HEK293T (cell line): ENCODE measurements at places on chromosomes 3 and 15.

GRCh38 chr15:61253186-61253585 lies 24.1 kb upstream of the RORA start:
- no peak for DNase-seq

DNA sequence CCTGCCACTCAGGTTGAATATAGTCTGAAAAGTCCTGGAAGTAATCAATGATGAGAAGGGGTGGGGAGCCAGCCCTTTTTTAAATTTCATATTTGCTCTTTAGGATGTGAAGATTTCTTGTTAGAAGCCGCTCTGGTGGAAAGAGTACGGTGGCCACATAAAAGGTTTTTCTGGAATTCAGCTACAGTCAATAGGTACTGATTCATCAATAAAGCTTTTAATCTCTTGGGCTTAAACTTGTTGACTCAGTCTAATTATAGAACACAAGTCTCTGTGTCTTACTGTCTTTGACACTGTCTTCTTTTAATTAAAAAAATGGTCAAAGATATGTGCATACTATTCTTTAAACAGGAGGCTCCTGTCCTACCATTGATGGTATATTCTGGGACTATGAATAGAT lies 99.9 kb upstream of the TP63 start:
- DNase-seq, result no peak

DNA sequence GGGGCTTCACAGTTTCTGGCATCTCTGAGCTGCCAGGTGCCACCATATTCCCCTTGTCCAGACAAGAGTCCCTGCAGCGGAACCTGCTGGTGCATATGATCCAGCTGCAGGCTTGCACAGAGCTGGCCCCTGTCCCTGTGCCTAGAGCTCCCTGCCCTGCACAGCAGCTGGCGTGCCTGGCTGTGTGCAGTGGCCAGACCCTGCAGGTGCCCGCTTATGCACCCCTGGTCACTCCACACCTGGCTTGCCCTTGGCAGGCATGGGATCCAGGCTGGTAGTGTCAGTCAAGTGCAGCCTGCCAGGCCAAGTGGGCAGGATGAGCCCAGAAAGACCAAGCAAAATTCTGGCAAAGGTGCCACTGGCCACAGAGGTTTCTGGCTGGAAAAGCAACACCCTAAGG lies 88.6 kb upstream of the TTBK2 start:
- no peak for DNase-seq

DNA sequence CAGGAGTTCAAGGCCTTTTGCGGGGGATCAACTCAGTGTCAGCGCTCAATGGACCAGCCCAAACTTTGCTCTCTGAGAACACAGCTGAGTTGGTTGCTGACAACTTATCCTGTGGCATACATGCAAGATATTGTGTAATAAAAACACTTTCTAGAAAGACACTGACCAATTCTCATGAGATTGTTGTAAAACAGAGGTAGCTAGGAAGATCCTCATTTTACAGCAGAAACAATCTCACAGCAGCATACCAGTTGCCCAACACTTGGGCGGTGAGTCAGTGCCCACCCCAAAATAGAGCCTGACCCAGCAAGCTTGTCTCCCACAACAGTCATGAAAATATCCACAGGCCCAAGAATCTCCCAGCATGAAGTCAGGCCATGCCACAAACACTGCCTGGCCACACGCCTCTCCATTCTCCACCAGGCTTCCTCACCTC lies 18.2 kb downstream of the KLHL6 start:
- DNase-seq, result no peak

GRCh38 chr15:68497206-68497910 lies 65.4 kb upstream of the ITGA11 start:
- no peak for DNase-seq

DNA sequence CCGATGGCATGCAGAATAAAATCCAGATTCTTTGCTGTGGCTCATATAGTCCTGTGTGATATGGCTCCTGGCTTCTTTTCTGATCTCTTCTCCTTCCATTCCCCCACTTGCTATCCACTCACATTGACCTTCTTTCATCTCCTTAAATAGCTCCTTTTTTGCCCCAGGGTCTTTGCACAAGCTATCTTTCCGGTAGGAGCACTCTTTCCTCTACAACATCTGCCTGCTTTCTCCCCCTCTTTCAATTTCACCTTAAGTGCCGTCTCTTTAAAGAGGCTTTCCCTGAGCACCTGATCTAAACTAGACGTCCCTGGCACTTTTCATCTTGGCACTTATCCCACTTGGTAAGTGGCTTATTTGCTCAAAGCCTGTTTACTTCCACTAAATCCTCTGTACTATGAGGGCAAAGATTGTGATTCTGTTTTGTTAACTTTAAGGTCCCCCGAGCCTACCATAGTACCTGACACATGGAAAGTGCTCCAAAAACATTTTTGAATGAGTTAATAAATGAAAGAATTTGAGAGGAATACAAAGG lies 323.3 kb upstream of the TLE3 start:
- no peak for DNase-seq

GRCh38 chr15:53861792-53862191 lies 102.3 kb upstream of the WDR72 start:
- no peak for DNase-seq

DNA sequence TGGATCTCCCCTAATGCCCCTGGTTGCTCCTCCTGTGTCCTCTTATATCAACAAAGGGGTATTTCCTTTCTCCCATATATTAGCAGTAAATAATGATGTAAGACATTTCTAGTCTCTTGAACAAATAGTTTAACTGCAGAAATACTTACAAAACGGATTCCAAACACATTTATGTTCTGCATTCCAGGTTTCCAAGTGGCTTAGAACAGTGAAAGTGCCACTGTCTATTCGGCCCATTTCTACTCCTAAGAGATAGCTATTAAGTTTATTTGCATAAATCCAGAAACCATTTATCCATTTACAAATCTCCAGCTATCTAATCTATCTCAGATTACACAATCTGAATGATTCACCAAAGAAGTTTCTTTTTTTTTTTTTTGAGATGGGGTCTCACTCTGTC lies 55.8 kb upstream of the FRMD4B start:
- DNase-seq, result no peak

- no peak for DNase-seq
Measured at GRCh38 chr3:45781271-45781670, 15.1 kb downstream of the SLC6A20 start.

DNA sequence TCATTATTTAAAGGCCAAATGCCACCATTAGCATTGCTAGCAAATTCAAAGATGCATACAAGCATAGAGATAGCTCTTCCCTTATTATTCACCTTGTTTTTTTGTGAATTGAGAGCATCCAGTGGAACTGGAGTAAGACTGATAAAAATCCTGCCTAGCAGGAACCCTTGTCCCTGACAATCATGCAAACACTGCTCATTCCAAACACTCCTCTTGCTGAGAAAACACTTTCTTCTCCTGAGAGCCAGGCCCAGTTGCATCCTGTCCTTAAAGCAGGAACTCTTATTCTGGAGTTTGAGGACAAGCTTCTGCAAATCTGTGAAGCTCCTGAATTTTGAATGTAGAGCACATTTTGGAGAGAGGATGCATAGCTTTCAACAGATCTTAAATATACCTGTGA lies 49.3 kb upstream of the KCNMB2 start:
- no peak for DNase-seq

GRCh38 chr3:81951106-81951505 lies 189.7 kb upstream of the GBE1 start:
- no peak for DNase-seq

GRCh38 chr3:61146010-61146890 lies 105.0 kb downstream of the FHIT start:
- no peak for DNase-seq

DNA sequence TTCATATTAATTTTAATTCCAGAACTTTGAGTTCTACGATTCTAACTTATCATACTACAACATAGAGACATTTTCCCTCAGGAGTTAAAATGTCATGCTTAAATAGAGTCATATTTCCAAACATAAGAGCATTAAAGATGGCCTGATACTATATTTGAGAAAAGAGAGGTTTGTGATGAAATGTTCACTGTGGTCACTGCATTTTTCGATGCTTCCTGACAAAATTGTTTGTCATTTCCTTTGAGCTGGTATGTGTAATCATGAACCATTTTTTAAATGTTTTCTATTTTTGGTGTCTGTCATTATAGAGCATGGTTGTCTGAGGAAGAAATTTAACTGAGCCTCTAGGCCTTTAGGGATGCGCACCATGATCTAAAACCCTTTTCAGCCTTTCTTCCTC lies 721.4 kb upstream of the NR2F2 start:
- DNase-seq, result no peak

DNA sequence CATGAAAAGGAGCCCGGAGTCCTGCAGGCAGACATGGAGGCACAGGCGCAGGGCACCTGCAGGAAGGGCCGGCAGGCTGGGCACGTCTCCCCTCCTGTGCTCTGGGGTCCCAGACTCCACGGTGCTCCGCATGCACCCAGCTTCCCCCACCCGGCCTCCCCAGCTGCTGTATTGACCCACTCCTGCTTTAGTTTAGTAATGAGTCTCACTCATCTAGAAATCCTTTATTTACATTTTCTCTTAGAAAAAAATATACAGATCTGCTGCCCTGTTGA lies 8.5 kb downstream of the MESP2 start:
- DNase-seq, result no peak

- no peak for DNase-seq
Measured at GRCh38 chr3:172138792-172139507, 99.6 kb downstream of the FNDC3B start.

- DNase-seq, result no peak
Measured at GRCh38 chr3:80492162-80492561, 724.4 kb upstream of the ROBO1 start.

DNA sequence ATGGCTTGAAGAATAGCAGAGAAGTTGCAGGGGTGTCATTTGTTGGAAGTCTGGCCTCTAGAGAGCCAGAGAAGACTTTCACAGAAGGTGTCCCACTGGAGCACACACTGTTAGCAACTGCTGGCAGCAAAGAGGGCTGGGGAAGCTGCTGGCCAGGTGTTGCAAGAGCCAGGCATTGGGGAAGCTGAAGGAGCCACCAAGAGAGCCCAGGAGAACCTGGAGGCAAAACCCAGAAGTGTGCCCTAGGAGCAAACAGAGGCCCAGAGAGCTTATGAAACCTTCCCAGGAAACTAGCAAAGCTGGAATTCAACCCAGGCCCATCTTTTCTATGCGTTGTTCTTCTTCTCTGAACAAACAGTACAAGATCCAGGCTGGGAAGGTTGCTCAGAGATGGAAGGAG lies 132.7 kb upstream of the TRIM42 start:
- no peak for DNase-seq

- DNase-seq, result no peak
Measured at GRCh38 chr3:10309736-10310135, 11.2 kb downstream of the SEC13 start.

DNA sequence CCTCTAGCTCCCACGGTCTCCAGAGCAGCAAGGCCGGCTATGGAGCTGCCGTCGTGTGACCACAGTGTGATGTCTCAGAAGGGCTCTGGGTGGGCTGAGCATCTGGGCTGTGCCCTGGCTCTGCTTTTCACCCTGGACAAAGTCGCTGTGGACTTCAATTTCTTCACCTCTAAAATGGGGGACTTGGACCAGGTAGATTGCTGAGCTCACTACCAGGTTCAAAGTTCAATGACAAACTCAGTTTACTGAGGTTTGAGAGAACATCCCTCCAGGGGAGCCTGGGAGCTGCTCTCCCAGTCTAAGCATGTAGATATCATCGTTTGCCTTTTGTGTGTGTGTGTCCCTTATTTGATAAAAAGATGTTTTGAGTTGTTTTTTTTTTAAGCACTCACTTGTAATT lies 25.1 kb downstream of the RLBP1 start:
- no peak for DNase-seq

DNA sequence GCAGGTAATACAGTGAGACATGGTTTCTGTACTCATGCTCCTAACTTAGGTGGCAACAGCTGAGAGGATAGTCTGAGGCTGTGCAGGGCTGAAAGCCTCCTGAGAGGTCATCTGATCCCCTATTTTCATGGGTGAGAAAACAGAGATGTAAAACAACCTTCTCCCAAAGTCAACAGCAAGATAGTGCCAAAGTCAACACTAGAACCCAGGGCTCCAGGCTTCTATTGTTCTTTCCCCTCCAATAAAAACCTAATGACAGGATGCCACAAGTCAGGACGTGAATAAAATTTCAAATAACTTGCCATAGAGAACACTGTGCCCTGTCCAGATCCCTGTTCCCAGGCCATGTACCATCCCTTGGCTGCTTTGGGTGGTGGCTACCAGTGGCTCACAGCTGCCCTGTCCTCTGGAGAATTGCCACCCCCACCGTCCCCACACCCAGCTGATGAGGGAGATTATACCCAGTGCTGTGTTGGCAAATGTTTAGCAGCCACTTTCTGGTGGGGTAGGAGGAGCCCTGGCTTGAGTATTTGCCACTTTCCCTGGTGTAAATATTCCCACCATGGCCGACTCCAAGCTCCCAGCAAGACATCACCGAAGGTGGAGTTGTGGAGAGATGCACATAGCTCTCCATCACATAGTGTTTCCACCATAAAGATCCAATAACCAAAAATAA lies 54.8 kb downstream of the SRGAP3 start:
- DNase-seq, result no peak

DNA sequence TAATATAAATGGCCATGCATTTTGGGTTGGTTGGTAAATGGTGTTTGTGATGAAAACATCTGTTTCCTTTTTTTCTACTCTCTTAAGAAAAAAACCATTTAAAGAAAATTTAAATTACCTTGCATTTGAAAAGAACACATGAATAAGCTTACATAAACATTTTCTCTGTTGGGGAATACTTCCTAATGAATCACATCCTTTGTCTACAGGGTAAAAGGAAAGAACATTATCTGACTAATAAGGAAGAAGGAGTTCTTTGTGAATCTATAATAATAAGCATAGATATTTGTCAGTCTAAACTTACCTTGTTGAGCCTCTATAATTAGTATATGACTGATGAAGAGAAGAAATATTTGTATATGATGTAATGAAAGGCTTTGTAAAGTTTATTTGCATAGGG lies 254.1 kb upstream of the ZNF717 start:
- no peak for DNase-seq

DNA sequence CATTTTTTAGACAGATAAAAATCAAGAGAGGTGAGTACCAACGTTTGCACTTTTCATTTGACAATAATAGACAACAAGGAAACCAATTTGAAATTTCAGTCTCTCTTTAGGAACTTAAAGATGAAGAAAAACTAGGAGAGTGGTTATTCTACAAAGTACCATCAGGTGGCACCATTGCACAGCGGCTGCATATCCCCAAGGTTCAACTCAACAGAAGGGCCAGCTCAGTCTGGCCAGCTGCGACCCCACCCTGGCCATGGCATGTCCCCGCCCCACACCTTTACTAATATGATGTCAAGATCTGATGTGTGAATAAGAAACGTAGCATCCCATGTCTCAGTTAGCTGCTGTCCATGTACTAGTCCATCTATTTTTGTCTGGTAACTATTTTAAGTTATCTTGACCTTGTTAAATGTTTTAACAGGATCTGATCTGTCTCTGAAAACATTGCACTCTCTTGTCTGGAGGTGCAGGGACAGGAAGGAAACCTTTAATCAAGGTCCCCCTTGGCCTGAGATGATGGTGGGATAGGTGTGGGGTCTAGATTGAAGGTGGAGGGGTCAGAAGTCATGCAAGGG lies 35.5 kb upstream of the CGNL1 start:
- peak; percentile 39 for DNase-seq

- DNase-seq, result no peak
Measured at GRCh38 chr3:42718338-42718737, 15.7 kb upstream of the HHATL start.
